ENCODE measurements at places on chromosomes 4 and X.

GRCh38 chr4:172547724-172548123 is 620.9 kb upstream of the GALNT7 start:
- DNase-seq: no peak

DNA sequence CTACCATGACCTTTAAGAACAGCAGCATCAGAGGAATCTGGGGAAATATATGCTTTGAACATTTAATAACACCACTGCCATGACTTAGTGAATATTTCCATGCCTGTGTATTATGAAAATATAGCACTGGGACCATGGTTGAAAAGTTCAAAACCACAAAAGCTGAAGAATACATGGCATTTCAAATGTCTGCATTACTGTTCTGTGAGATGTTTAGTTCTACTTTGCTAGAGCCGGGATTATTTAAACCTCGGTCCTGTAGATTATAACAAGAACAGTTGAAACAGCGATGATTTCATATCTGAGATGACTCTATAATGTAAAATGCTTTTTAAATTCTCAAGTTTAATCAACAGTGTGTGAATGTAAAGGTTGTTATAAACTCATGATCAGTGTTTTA is 126.7 kb upstream of the AGA start:
- no peak for DNase-seq

DNA sequence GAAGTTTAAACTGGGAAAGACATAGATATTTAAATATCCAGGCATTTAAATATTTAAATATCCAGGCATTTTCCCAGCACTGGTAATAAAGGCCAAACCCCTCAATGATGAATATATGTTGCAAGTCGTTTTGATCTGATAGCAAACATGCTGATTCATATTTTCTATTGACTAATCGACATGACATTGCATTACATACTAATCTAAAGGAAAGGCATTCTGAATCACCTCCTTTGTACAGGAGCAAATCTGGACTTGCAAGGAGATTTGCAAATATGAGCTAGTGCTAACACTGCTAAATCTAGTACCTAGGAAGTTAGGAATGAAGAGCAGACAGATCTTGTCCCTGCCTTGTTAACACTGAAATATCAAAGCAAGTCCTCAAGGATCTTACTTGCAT is 207.3 kb downstream of the SLC7A11 start:
- no peak for DNase-seq

DNA sequence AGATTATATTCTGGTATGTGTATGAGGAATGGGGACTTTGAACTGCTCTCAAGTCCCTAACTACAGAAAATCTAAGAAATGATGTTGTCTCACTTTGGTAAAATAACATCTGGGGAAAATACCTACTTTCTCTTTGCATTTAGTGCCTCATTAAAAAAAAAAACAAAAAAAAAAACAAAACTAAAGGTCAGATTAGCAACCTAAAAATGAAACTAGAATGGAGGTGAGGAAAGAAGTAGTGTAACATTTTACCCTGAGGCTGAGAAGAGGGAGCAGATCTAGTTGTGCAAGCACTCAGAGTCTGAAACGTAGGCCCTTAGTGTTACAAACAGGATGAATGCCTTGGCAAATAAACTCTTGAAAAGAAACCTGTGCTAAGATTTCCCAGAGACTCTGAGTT is 56.0 kb downstream of the VGLL1 start:
- DNase-seq: no peak

DNA sequence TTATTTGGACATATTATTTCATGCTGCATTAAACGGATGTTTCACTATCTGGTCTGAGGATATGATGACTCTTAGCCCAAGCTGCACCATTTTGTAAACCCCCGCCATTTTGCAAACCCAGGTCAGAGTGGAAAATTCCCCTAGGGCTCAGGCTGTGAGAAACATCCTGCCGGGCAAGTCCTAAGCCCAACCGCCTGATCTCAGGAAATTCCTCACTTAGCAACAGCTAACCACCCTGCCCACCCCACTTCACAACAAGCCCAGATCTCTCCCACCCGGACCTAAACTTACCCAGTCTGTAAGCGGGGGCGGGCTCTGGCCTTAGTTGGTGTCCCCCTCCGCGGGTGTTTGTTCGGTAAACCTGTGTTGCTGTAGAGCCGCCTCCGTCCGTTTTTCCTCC is 2747.1 kb downstream of the PCDH7 start:
- no peak for DNase-seq
